ENCODE measurements at places on chromosomes 12 and 14.

DNA sequence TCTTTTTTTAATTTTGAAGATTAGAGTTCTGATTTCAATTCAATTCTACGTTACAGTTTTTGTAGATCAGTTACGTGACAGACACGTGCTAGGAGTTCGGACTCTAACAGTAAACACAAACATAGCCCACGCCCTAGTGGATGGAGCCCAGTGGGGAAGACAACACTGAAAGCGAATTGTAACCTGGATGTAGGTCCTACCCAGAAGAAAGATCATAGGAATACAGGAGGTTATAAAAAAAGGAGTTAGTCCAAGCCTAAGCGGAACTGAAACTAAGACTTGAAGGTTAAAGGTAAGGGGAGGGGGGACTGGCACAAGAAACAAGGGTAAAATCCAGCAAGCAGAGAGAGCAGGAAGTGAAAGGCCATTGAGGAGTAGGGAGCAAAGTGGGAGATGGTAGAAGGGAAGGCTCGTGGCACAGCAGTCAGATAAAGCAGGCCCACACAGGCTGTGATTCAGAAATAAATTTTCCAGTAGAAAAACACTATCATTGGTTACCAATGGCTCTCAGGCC, 15.7 kb upstream of the CRY1 start:
- DNase-seq, result no peak

- peak; percentile 20 for DNase-seq
Measured at GRCh38 chr12:56411781-56412639, 37.2 kb downstream of the TIMELESS start.

DNA sequence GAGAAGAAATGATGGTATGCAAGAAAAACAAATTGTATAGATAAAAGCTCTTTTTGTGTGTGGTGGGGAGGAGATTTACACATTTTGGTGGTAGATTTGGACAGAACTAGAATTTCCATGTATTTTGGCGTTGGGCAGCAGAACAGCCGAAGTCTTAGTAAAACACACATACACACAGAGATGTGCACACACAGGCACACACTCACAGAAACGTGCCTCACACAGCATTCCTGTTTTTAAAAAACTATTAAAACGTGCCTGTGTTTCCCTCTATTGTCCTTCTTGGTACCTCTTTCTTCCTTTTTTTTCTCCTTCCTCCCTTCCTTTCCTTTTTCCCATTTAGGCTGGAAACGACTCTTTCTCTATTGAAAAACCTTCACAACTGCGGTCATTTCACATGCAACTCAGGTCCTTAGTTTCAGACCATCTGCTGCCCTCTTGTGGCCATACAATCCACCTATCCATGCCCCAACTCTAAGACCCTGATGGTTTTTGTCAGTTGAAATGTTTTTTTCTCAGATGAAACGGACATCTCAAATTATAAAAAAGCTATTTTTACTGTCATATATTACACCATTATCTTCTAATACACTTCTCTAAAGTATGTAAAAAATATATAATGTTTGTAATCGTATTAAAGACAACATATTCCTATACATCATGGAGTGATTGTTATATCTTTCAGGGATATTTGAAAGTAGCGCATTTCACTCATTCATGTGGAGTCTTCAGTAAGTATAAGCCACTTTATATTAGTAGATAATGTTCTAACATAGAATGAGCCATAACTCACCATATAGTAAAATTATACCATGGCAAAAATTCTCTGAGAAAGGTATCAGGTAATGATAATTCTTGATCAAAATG, 386.7 kb upstream of the NOVA1 start:
- peak; percentile 67 for DNase-seq

- DNase-seq, result peak; percentile 30
Measured at GRCh38 chr12:19971361-19972280, 396.7 kb upstream of the PDE3A start.

GRCh38 chr12:54988402-54989054, 4.0 kb upstream of the TESPA1 start:
- DNase-seq, result peak; percentile 62

DNA sequence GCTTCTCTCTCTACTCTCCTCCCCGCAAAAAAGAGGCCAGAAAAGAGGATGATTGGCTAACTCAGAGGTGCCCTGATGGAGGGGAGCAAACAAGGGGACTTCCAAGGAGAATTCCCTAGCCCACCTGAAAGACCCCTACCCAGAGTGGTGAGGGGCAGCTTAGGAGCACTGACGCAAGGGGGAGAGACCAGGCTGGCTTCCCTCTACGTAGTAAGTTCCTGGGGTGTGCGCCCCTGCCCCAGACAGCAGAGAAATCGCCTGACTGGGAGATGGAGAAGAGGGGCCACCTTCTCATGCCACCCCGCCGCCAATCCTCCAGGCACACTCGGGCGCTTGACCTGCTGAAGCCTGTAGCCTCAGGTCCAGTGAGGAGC, 2.1 kb upstream of the DIO3 start:
- no peak for DNase-seq

DNA sequence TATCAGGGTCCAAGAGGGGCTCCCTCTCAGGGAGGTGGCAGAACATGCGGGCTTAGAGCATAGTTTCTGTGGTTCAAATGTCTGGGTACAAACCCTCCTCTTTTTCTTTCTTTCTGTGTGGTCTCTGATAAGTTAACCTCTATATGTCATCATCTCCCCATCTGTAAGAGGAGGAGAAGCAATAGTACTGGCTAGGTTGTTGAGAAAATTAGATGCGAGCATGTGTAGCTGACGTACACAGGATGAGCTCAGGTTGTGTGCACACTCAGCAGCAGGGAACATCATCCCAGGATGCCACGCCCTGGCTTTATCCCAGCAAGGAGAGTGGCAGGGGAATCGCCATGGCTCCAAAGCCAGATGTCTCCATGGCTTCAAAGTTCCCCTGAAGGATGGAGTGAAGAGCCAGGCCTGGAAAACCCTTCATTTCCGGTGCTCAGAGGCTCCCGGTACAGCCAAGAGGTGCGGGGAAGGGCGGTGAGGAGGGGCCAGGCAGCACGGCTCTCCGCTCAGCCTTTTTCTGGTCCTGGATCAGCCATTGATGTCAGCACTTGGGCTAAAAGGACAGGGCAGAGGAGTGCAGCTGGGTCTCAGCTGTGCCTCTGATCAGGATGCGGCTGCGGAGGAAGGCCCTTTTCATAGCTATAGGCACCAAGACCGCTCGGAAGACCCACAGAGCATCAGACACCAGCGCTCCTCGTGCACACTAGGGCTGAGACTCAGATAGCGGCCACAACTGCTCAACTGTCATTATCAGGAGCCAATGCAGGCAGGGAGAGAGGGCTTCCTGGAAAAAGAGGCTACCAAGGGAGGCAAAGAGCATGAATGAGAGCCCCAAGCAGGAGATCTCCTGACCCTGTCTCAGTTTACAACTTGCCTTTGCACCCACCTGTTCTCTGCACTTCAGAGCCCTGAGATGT, 41.5 kb downstream of the ARL6IP4 start:
- no peak for DNase-seq

DNA sequence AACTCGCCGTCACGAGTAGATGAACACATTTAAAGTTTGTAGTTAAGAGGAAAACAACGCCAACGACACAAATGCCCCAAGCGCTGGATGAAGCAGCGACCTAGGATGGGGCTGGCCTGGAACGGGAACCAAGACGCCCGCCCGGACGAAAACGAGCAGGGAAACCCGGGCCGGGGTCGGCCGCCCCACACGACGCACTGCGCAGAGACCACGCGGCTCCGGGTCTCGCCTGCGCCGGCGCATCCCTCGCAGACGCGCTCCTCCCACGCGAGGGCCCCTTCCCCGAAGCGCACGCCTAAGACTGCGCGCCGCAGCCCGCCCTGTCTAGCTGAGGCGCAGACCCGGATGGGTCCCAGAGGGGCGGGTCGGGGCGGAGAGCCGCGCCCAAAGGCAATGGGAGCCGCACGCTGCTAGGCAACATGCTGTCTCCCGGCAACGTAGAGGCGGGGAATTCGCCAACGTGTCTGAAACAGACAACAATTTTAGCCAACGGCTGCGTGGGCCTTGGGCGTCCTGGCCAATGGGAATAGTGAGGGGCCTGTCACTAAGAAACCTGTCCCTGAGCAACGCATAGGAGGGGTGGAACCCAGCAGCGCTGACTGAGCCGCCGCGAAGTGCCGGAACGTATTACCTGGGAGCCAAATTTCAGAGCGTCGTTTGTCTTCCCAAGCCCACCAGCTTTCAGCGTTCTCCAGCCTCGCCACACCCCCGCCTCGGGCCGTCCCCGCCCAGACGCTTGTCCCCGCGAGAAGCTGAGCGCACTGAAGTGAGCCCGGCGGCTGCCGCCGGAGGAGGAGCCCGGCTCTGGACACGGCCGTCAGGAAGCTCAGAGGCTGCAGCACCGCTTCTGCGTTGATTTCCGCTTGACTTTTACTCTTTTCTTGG, 21.0 kb upstream of the CHFR start:
- peak; percentile 98 for DNase-seq

DNA sequence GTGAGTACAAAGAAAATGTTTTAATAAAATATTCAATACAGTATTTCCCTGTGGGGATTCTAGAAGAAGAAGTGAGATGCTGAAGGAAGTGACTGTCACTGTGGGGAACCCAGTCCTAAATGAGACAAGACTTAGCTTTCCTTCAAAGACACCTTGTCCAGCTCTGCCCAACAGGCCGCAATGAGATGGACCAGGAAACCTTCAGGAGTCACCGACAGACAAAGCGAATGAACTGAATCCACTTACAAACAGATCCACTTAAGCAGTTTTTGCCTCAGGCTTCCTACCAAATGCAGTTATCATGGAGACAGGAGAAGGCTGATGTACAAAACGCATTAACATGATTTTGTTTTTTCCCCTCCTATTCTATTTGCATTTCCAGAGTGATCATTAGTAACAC, 9.6 kb downstream of the KCNJ8 start:
- peak; percentile 56 for DNase-seq

DNA sequence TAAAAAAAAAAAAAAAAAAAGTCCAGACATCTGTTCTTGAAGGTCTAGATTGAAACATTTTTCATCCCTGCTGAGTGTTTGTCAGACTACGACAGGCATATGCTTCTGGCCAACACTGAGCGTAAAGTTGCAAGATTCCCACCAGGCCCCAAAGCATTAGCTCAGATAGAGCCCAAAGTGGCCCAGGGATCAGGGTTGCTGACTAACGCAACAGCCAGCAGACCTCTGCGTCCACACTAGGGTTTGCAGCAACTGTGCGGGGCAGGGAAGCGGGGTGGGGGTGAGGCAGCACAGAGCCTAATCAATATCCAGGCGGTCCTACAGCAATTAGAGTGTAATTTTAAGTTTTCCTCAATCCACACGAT, 55.7 kb downstream of the SSH1 start:
- DNase-seq, result no peak

- no peak for DNase-seq
Measured at GRCh38 chr12:105233041-105233905, 2.7 kb downstream of the APPL2 start.

DNA sequence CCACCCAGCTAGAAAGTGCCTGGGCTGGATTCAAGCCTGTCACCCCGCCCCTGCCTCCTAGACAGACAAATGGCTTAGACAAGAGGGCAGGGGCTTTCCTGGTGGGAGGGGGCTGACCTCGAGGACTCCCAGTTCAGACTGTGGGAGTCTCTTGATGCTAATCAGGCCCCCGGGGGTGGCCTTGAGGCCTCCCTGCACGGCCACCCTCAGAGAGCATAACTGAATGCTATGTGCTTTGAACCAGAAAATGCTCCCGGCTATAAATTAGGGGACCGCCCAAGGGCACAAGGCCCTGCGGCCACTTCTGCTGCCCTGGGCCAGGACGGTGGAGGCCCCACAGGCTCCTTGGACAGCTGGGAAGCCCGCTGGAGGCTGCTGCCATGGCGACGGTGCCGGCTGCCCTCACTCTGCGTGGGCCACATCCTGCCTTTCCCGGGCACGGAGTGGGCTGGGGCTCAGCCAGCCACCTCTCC, 111.0 kb upstream of the NCOR2 start:
- DNase-seq, result no peak

DNA sequence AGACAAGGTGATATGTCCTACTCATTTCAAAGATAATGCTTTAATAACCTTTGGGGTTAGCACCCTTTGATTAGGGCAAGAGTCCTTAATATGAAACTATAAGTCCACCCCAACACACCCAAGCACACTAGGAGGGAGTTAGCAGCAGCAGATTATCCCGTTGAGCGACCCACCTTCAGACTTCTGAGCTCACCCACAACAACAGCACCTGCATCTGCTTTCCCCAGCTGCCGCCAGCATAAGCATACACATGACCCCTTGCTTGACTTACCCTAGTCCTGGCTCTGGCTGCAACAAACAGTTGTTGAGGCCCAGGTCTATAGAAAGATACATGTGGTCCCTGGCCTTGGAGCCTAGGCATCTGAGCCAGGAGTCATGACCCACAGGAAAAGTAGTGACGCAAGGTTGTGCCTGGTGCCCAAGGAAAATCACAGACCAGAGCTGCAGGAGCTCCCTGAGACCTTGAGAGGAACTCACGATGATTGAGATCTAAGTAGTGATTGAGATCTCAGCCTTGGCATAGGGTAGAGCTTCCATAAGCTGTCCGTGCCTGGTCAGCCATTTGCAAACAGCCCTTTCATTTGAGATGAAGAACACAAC, 19.0 kb downstream of the ZDHHC22 start:
- no peak for DNase-seq

- no peak for DNase-seq
Measured at GRCh38 chr14:35292770-35293561, 784 bp downstream of the PSMA6 start.

DNA sequence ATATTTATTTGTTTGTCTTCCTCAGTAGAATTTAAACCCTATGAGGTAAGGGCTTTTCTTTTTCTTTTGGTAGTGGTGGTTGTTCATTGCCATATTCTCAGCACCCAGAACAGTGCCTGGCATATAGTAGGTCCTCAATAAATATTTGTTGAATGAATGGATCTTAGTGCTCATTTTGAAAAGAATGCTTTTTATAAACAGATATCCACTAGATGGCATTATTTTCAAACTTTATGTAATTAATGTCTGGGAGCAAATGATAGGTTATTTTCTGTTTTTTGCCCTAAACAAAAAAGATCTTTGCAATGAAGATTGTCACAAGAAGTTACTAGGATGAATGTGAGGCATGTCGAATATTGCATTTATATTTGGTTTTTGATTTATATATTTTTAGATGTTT, 64.1 kb downstream of the RAD51B start:
- no peak for DNase-seq

GRCh38 chr14:91243074-91243471, 1.4 kb downstream of the GPR68 start:
- no peak for DNase-seq

DNA sequence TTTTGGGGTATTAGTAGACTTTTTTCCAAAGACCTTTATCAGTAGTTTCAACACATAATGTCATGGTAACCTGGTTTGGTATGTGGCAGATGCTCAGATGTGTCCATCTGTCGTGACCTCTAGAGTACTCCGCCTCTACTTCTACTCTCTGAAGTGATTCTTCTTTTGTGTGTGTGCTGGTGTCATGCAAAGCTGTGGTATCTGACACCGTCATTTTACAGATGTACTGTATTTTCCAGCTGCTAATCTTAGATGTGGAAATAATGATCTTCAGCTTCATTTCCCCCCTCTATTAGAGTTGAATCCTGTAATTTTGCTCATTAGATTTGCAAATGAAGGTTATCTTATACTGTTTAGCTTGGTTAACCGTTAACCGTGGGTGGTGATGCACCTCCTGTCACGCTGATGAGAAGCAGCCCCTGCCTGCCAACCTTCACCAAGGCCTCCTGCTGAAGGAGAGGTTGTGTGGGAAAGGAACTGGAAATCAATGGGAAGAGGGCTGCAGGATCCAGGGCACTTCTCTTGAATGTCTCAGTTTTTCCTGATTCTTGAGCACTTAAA, 222.4 kb upstream of the AMIGO2 start:
- no peak for DNase-seq

Data from BE2C (cell line).